ENCODE measurements at places on chromosomes 12 and 14.

DNA sequence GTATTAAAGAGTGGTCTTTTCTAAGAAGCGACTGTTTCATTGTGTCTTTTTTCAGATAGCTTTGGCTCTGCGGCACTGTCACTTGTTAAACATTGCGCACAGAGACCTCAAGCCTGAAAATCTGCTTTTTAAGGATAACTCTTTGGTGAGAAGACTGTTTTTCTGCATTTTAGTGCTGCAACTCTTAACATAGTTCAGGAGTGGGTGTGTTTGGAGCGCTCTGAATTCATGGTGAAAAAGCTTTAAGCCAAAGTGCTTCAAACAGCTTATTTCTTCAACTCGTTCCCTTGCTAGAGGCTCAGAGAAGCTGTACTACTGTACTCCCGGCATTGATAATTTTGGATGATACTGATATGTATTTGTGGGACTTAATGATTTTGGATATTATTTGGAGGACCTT lies 28.2 kb downstream of the MAPKAPK5 start:
- no peak for DNase-seq

DNA sequence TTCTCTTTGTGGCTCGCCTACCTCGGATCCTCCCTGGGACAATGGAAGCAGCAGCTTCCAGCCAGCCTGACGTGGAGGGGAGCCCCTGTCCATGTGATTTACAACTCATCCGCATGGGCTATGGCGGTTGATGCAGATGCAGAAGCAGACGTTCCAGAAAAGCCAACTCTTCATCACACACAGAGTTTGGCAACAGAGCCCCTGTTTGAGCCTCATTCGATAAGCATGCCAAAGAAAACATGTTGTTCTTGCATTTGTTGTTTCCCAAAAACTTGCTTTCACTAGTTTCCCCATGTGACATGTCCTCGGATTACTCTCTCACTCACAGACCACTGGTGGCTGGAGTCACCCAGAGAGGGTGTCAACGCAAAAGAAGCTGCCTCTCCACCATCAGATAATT lies 16.4 kb upstream of the TC2N start:
- no peak for DNase-seq

- no peak for DNase-seq
These were observed 594.5 kb downstream of the NRXN3 start for GRCh38 chr14:78764645-78765044.

DNA sequence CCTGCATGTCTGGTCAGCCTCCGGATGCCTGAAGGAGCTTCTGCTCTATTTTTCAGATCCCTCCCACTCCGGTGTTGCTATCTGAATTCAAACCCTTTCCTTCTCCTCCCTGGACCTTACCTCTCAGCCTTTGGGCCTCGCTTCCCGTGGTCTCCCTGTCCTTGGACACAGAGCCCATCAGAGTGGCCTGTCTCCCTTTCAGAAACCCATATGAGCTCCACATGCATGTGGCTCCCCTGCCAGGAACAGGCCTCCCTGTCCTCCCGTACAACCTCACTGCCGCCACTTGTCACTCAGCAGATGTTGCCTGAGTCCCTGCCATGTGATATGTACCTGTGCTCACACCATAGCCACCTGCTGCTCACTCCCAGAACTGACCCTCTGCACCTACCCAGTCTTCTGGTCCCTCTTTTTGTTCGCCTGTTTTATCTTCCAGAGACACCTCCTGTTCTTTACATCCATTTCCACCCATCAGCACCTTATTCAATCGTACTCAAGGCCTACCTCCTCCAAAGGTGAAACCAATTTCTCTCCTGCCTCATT lies 182.5 kb downstream of the ZFP36L1 start:
- no peak for DNase-seq

- DNase-seq = no peak
These were observed 65.8 kb downstream of the RIC8B start for GRCh38 chr12:106840243-106840642.

DNA sequence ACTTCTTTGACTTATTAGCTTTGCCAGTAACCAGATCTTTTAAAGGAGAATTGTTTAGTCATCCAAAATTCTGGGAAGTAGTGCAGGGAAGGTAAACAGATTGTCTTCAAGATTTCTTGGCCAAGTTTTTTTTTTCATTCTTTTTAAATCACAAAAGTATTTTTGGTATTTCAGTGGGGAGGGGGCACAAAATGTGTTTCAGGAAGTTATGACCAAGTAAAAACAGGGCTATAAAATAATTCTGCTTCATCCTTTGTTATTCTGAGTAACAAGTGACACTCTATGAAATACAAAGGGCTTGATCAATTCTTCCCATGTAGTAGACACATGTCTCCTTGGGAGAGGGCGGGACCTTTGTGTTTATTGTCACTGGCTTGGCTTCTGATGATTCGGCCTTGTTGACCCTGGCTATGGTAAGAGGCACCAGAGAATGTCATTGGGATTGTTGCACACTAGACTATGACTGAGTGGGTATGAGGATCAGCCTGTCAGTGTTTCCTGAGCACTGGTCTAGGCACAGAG lies 55.4 kb downstream of the SUSD6 start:
- no peak for DNase-seq

DNA sequence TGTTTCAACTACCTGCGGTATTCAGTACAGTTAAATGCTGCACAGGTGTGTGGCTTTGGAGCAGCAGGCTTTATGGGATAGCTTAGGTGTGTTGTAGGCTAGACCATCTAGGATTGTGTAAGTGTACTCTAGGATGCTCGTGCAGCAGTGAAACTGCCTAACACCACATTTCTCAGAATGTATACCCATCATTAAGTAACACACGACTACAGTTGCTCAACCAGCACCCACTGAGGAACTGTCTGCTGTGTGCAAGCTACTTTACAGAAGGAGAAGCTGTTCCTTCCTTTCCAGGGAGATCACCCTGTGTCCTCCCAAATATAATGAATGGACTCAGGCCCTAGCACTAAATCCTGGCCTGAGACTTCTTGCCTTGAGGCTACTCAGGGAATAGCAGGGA lies 94.8 kb downstream of the SLC24A4 start:
- DNase-seq = no peak

- no peak for DNase-seq
These were observed 205.1 kb upstream of the ABCD2 start for GRCh38 chr12:39824505-39825212.

GRCh38 chr14:73457041-73457923 lies 1.1 kb downstream of the NUMB start:
- DNase-seq = no peak

DNA sequence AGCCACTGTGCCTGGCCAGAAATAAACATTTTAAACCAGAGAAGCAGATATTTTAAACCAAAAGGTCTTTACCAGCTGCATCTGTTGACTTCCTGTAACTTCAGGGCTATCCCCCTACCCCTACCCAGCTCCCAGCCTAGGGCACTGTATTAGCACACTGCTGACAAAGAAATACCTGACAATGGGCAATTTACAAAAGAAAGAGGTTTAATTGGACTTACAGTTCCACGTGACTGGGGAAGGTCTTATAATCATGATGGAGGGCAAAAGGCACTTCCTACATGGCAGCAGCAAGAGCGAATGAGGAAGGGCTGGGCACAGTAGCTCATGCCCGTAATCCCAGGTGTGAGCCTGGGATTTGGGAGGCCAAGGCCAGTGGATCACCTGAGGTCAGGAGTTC lies 26.0 kb downstream of the GEMIN2 start:
- DNase-seq = no peak

DNA sequence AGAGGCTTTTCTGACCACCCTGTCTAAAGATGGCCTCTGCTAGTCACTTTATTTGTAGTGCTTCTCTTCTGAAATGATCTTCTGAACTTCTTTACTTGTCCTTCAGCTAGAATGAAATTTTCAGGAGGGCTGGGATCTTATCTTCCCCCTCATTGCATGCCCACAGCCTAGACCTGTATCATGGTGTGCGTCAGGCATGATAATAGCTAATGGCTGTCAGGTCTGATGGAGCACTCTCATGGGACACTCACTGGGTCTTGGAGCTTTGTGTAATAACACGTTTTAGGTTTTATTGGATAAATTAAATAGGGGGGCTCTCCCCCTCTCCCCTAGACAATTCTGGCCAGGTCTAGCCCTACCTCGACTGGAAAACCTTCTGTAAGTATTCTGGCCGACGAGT lies 97.1 kb upstream of the NRXN3 start:
- no peak for DNase-seq

DNA sequence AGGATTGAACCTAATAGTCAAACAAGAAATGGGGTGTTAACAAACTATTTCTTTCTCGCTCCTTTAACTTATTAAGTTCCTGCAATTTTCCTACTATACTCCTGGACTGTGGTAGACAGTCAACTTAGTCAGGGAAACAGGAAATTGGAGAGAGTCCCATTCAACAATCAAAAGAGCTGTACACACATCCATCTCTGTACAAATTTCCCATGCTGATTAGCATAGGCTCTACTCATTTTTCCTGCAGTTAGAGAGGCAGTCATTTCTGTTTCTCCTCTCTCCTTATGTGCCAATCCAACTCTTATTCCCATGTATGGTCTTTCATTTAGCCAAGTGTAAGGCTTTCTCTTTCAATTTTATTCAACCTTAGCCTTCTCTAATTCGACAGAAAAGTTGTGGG lies 1168.5 kb upstream of the FLRT2 start:
- DNase-seq = no peak

DNA sequence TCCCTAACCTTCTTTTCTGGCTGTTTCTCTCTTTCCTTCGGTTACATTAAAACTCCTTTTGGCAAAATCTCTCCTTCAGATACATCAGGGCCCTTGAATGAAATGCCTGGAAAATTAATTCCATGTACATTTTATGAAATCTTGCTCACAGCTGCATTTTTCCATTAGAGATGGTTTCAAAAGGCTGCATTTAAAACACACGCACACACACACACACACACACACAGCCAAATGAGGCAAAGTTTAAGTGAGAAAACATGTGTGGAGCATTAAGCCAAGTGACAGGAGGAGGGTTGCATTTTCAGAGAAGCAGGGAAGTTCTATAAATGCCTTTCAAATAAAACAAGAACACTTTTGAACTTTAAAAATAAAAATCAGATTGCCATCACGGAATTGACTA lies 216.4 kb downstream of the LRIG3 start:
- DNase-seq = no peak

DNA sequence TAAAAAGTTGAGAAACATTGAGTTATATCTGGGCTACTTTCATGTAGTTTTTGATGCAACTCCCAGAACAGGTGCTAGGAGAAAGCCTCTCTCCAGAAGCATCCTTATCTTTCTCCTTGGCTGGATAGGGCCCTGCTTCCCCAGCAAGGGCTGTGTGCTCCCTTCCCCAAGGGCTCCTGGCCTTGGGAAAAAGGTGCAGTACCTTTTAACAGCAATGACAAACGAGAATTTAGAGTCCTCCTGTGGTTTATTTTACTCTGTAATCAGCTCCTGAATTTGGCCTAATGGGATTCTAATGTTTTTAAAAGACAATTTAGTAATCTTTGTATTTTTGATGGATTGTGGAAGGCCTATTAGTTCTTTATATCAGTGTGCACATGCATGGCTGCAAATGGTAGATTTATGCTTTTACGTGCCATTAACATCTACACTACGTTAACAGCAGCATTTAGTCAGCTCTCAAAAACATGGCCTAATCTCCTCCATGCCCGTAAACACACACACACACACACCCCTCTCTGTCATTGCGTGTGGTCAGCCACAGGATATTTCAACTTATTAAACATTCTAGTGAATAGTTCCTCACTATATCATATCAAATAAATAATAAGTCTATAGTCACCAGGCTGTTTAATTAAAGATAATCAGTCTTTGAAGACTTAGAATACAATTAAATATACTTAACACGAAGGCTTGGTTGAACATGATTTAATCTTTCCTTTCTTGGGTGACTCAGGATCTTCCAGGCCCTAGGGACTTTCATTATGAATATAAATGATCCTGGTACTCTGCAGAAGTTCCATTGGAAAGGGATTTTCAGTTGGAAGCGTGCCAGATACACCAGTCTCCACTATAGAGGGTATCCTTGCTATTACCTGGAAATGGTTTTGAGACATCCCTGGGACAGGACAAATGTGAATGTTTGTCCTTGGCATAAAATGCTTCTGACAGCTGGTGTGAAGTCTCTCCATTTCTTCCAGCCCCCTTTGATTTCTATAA lies 181.4 kb upstream of the PWP1 start:
- DNase-seq = no peak

- DNase-seq = no peak
These were observed 257.2 kb downstream of the NELL2 start for GRCh38 chr12:44618946-44619345.

- DNase-seq = no peak
These were observed 73.0 kb downstream of the ALG10B start for GRCh38 chr12:38389614-38390013.

GRCh38 chr12:29578731-29579130 lies 81.2 kb upstream of the OVCH1 start:
- DNase-seq = no peak

GRCh38 chr14:71508901-71509300 lies 423.3 kb upstream of the RGS6 start:
- DNase-seq = no peak

DNA sequence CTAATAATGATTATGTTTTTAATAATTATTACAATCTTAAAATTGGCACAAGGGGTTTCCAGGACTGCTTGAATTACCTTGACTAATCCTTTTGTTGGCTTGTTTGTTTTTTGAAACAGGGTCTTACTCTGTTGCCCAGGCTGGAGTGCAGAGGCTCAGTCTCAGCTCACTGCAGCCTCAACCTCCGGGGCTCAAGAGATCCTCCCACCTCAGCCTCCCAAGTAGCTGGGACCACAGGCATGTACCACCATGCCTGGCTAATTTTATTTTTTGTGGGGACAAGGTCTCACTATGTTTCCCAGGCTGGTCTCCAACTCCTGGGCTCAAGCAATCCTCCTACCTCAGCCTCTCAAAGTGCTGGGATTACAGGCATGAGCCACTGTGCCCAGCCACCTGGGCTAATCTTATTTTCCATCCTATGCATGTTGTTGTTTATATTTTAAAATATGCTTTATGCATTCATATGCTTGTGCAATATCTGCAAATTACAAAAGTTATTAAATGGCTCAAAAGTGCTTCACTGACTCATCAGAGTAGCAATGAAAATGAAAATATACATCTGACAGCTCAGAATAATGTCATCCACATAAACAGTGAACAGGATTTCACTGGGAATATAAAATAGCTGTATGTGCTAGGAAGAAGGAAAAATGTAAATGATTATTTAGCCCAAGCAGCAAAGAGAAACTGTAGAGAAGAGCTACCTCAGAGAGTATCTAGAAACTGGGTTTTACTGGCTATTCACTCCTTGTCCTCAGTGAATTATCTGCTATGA lies 24.8 kb upstream of the PLEKHG6 start:
- DNase-seq = no peak

- DNase-seq = no peak
These were observed 52.4 kb downstream of the SYT1 start for GRCh38 chr12:78916845-78917480.

All from D721Med (cell line).